ENCODE measurements at places on chromosomes 4 and X.

- no peak for DNase-seq
Observed at GRCh38 chr4:105208561-105208960, 61.9 kb downstream of the TET2 start.

- DNase-seq = no peak
Observed at GRCh38 chrX:47170861-47171692, 22.6 kb upstream of the UBA1 start.

DNA sequence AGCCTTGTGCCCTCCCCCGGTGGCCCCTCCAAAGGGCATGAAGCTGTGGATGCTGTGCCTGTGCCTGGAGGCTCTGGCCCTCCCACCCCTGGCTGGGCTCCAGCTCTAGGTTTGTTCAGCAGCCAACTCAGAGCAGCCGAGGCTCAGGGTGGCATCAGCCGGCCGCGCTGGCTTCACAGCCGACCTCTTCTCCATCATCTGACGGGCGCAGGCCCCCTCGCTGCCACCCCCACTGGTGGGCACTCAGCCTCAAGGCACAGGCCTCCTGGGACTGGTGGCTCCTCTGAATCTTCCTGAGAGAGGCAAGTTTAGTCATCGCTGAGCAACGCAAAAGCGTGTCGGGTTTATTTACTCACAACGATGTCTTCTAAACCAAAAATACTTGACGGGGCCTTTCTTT, 46.0 kb downstream of the PCGF3 start:
- no peak for DNase-seq

GRCh38 chr4:101853028-101853427, 62.5 kb downstream of the BANK1 start:
- no peak for DNase-seq

- DNase-seq = peak; percentile 22
Observed at GRCh38 chrX:97471071-97471470, 587.4 kb downstream of the RPA4 start.

DNA sequence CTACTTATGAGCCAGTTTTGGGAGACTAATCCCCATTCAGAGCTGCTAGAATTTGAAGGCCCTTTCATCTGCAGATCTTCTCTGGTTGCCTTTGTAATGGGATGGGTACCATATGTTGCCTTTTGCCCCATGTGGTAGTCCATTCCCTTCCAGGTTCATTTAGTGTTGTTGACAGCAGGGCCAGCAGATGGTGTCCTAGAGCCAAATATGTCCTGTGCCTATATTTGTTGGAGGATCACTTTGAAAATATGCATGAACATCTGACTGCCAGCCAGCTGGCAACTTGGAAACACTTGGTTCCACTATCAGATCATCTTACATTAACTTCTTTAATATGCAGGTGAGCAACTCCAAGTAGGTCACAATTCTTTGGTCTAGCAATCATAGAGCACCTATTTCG, 30.4 kb downstream of the CFAP299 start:
- DNase-seq = peak; percentile 64

DNA sequence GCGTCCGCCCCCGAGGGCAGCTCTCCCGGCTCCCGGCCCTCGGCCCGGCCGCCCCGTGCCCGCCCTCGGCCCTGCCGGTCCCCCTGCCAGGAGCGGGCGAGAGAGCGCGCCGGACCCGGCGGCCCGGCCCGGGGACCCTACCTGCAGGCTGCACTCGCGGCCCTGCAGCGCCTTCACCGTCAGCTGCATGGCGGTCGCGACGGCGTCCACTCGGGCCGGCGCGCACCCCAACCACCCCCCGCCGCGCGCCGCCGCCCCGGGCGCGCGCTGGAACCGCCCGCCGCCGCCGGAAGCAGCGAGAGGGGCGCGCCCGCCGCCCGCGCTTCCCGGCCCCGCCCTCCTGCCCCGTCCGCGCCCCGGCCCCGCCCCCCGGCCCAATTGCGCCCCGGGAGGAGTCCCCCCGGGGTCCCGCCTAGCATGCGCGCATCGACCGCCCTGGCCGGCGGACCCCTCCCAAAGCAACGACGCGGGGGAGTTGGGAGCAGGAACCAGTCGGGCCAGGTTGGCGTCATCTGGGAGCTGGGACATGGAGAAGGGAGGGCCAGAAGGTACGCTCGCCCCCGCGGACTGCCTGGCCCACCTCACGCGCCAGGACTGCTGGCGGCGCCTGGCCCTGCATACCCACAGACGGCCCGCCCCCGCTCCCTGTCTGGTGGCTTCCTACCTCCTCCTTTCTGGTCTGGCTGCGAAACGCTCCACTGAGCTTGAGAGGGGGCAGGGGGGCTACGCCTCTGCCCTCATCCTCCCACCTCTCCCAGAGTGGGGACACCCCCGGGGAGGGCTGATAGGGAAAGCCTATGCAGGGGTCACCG, at the start of gene UBL4A:
Gene UBL4A (minus strand): TSS at position 220 of the 812 bp plus-strand sequence. CDS start 31 bp downstream, at position 189.
- peak; percentile 57 for DNase-seq

DNA sequence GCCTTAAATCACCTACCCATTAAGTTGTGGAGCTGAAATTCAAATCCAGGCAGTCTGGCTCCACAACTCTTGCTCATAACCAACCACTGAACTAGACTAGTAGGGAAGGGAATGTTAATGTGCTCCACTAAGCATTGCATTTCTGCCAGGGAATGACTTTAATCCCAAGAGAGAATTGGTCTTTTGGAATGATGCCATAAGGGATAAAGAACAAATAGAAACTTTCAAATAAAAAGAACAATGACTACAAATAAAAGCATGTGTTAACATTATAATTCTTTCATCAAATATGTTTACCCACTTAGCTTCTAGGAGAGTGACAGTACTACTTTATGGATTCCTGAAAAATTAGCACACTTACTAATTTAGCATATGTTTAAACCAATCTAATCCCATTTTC, 905.9 kb downstream of the CENPC start:
- no peak for DNase-seq

DNA sequence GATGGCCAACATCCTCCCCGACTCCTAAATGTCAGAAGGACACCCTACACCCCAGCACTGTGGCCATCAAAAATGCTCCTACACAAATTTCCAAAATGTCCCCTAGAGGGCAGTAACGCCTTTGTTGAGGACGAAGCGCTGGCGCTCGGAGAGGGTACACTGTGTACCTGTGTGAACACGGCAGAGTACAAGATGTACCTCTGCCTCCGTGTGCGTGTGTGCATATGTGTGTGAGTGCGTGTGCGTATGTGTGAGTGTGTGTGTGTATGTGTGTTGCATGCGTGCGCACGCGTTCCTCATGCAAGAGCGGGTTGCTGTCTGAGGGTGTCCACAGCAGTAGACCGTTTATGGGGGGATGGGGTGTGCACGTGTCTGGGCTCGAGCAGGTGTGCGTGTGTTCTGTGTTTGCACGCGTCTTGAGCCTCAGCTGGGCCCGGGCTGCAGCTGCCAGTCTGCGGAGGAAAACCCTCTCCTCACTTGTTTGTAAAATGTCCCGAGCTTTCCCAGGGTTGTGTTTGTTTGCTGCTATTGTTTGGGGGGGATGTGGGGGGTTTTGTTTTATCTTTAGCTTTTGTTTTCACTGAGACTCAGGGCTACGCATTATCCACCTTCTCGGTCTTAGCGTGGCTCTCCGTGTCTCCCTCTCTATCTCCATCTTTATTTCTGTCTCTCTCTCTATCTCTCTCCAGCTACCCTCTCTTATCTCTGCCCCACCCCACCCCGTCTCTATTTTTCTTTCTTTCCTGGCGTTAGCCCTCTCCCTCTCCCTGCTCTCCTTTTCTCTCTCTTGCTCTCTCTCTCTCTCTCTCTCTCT, 10.4 kb upstream of the TSPYL2 start:
- DNase-seq = peak; percentile 74

- DNase-seq = no peak
Observed at GRCh38 chr4:24671849-24672248, 87.5 kb upstream of the DHX15 start.

DNA sequence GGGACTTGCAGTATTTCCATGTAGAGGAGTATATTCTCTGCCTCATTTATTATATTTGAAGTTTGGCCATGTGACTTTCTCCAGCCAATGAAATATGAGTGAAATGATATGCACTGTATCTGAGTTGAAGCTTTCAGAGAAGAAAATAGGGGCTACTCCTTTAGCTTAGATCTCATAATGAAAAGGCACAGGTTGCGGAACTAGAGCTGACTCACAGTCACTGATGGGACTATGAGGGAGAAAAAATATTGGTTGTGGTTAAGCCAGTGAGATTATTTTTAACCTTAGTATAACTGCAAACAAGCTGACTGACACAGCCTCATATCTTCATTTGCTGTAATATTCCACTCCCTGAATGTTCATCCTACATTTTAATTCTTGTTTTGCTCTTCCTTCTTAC, 1104.3 kb downstream of the RPA4 start:
- no peak for DNase-seq

GRCh38 chr4:148341980-148342800, 100.0 kb downstream of the NR3C2 start:
- DNase-seq = no peak

DNA sequence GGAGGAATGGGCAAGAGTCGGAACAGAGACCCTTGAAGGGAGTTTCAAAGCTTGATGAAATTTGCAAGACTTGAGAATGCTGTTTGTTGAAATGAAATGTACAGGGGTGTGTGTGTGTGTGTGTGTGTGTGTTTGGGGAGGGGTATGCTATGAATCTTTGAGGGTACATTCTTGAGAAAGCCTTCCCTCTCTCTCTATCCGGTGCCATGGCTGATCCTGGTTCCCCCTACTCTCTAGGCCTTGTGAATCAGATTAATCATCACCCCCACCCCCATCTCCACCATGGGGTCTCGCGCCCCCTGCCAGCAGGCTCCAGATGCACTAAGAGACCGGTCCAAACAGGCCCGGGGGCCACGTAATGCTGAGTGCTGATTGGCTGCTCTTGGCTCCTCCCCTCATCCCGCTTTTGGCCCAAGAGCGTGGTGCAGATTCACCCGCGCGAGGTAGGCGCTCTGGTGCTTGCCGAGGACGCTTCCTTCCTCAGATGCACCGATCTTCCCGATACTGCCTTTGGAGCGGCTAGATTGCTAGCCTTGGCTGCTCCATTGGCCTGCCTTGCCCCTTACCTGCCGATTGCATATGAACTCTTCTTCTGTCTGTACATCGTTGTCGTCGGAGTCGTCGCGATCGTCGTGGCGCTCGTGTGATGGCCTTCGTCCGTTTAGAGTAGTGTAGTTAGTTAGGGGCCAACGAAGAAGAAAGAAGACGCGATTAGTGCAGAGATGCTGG, at the start of gene HTR2C:
Gene HTR2C (plus strand): TSS at position 441 of the 729 bp plus-strand sequence. CDS start 142,851 bp downstream, outside the sequence.
- no peak for DNase-seq

DNA sequence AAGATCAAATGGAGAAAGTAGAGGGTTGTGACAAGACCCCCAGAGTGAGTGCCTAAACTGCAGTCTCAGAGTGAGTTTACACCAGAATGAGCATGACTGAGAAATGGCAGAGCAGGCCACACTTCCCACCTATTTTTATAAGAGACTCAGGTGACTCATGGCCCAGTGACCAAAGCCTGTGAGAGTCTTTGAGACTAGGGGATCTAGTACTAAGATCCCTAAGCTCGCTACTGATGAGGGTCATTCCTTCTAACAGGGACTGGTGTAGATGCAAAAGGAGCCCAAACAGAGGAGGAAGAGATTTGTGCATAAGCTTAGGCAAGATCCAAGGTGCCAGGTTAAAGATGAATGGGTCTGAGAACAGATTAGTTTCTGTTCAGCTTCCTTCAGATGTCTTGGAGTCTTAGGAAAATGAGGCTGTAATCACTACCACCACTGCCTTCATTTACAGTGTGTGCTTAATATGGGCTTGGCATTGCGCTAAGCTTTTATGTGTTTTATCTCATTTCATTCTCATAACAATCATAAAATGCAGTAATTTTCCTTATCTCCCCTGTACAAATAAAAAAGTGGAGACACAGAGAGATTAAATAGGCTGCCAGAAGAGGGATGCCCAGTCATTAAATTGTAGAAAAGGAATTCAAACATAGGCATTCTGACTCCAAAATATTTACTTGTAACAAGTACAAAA, 62.8 kb downstream of the RWDD4 start:
- no peak for DNase-seq
